ENCODE measurements at places on chromosomes 6 and 20.

GRCh38 chr20:64035933-64036345 lies at the start of gene C20orf204:
Gene C20orf204, plus strand, starts transcription at chr20:64036182. Its CDS starts 142 bp downstream, at chr20:64036324.
- no peak for DNase-seq

DNA sequence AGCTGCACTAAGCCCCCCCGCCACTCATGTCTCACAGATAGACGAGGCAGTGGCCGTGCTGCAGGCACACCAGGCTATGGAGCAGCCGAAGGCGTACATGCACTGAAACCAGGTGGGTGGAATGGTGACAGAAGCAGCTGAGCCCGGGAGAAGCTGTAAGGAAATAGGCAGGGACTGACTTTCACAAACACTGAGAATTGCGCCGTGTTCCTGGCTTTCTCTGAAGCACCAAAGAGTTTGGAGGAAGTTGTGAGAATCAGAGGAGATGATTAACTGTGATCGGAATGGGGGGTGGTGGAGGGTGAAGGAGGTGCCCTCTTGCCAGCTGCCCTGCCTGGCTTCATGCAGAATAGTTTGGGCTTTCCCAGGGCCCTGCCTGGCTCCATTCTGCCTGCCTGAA lies 21.6 kb downstream of the TOMM34 start:
- no peak for DNase-seq

GRCh38 chr6:169709293-169709692 lies 7.4 kb downstream of the C6orf120 start:
- no peak for DNase-seq

DNA sequence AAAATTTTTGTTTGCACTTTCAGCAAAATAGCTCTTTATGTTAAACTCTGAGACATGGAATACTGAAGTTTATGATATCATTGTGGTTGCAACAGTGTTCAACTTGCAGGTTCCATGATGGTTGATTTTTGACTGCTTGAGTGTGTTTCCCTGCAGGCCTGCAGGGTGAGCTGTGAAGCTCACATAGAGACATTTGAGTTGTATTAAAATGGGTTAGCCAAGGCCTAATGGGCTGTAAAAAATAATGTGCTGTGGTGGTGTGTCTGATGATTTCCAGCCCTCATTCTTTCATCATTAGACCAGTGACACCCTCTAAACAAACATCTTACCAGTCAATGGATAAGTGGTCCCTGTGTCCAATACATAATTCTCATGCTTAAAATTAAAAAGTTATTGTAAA lies 321.4 kb downstream of the FARS2 start:
- no peak for DNase-seq

DNA sequence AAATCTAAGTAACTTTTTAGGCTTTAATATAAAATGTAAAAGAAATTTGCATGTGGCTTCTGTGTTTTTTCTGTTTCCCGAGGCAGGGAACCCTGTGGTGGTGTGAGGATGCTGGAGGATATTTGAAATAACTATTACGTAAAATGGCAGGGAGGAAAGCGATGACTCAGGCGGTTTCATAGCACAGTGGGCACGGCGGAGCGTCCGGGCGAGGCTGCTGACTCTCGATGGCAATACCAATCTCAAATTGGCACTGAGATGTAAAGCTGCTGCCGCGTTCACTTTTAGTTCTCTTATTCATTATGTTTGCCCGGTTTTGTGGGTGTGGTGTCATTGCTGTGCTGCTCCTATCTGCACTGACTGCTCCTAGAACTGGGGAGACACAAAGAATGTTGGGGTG lies 254.3 kb downstream of the THBS2 start:
- DNase-seq, result peak; percentile 56

DNA sequence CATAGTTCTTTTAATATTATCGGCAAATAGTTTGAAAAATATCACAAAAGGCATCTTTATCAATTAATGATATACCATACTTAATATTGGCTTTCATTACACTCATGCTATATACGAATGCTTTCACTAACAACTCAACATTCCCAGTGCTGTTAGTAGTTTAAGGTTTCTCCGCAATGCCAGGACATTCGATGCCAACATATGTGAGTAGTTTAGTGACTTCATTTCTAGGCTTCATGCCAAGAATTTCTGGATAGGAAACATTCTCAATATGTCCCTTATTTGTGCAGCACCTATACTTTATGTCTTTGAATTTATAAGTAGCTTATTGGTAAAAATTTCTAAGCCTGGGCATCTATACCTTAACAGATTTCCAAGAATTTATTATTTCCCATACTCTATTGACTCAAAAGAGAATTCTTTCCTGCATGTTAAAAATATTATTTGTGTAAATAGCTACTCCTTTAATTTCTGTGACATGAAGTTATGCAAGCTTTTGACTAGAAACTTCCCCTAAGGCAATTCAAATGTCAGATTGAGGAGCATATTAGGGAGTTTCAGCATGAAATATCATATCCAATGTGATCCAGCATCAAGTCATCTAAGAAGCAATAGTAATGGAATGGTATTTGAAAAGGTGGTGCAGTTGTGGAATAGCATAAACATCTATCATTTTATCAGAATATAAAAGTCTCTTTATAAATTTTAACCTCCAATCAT lies 236.0 kb upstream of the STXBP5 start:
- DNase-seq, result peak; percentile 16

- no peak for DNase-seq
Observed at GRCh38 chr6:61989616-61990015, 296.4 kb downstream of the KHDRBS2 start.

DNA sequence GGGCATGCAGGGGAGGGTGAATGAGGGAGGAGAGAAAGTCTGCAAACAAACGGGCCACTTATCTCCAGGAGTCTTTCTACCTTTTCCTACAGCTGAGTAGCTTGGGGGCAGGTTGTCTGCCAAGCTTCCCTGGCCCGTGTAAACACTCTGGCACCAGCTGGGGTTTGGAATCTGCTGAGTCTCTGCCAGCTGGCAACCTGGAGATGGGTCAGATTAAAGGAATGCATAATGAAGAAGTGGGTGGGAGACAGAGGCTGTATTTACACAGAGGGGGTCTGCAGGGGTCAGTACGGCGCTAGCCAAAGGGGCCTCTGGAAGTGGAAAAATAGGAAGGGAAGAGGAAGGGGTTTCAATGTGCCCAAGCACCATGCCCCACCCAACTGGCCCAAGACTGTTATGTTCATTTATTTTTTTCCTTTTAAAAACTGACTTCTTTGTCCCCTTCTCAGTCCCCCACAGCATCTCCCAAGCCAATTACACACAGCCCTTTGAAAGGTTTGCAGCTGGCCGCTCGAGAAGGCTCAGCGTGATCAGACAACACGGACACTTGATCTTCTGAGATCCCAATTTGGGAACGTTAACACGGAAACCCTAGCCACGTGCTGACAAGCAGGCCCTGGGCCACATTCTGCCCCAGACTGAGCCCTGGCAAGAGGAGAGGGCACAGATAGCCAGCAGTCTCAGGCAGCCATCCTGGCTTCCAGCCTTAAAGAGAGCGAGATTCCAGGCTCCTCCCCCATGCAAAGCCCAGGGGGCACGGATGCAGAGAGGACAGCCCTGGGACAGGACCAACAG lies 25.2 kb downstream of the TRAM2 start:
- peak; percentile 56 for DNase-seq

DNA sequence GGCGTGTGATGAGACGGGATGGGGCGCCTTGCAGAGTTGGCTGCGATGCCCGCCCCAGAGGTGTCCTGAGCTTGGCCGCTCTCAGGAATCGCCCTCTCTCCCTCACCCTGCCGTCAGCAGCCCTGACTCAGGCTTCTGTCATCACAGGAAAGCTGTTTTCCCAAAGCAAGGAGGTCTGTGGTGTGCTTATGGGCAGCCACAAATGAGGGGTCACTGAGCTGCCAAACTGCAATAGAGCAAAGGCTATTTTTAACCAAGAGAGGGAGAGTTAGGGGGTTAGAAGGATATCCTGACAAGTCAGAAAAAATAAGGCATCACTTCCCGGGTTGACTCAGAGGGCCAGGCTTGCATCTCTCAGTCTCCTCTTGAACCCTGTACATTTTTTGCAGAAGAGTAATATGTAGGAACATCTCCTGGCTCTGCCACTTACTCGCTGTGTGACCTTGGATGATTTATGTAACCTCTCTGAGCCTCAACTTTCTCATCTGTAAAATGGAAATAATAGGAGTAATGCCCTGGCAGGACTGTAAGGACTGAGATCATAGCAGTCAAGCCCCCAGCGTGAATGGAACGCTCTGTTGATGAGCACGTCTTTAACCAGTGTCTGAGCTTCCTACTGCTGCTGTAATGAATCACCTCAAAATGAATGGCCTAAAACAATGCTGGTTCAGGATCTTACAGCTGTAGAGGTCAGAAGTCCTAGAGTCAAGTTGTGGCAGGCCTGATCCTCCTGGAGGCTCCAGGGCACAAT lies 181.9 kb downstream of the NFATC2 start:
- peak; percentile 61 for DNase-seq

GRCh38 chr6:53579338-53579737 lies 34.4 kb upstream of the GCLC start:
- DNase-seq, result no peak

- DNase-seq, result no peak
Observed at GRCh38 chr20:64130876-64131275, 23.5 kb upstream of the NPBWR2 start.

- no peak for DNase-seq
Observed at GRCh38 chr20:21175433-21175832, 49.6 kb downstream of the KIZ start.

DNA sequence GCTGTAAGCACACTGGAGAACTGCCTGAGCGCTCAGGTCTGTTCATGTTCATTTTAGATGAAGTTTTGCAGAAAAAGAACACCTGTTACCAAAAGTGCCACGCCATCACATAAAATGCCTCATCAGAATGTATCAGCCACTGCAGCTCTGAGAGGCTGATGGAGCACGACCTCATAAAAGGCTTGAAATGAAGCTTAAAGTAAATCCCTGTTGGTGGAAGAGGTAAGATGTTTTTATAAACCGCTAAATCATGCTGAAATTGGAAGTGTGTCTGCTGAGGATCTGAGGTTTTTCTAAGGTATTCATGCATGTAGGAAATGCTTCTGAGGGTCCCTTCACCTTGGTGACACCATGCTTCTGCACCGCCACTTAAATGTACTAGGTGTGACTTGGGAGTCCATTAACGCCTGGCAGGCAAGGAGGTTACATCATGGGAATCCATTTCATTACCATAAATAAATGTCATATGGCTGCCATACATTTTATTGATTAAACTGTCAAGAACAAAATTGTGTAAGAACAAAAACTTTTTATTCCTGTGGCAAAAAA lies 363.1 kb upstream of the AGPAT4 start:
- DNase-seq, result no peak

DNA sequence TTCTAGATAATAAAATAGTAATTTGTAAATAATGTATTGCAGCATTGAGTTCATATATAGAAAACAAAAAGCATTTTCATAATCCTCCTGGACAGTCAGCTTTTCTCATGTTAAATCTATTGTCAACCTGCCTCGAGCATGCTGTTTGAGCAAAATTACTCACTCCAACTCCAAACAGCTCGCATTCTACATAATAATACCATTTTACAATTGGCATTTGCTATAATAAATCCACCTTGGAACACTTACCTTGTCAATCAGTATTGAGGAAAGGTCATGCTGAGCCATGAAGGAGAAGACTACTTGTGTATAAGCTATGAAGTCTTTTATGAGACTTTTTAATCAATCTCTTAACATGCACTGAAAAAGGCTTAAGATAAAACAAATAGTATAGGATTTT lies 682.6 kb downstream of the CBLN4 start:
- DNase-seq, result no peak

GRCh38 chr6:137917551-137918325 lies 50.7 kb downstream of the TNFAIP3 start:
- DNase-seq, result no peak

- no peak for DNase-seq
Observed at GRCh38 chr20:21323640-21324039, 20.5 kb downstream of the XRN2 start.

DNA sequence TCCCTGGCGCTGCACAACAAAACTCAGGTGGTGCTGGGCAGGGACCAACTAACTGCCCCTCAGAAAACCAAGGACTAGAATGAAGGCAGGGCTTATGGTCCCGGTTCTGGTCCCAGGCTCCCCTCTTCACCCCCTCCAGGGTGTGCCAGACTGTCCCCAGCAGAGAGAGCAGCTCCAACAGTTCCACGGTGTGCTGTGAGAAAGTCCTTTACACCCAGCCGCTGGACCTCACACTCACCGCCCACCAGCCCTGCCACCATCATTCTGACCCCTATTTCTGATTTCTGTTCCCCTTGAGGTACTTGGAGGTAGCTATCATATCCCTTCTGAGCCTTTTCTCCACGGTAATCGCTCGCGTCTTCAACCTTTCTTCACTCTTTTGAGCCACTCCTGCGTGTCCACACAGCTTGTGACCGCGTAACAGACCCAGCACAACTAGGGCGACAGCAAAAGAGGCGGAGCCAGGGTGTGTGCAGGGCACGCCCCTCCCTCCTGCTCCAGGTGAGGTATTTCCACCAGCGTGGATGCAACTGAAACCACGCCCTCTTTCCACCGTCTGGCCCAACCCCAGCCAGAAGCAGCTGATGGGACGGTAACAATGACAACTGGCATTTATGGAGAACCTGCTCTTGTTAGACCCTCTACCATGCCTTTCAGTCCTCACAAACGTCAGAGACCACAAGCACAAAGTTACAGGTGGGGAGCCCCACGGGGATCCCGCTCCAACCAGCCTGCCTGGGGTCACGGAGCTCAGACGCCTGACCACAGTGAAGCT lies 2.3 kb downstream of the PXDC1 start:
- no peak for DNase-seq

- no peak for DNase-seq
Observed at GRCh38 chr6:163010145-163010544, 282.4 kb downstream of the PACRG start.

GRCh38 chr6:3669916-3670315 lies 81.6 kb downstream of the PXDC1 start:
- no peak for DNase-seq

- DNase-seq, result no peak
Observed at GRCh38 chr20:37533154-37533715, 5.6 kb upstream of the BLCAP start.

GRCh38 chr20:51678026-51678697 lies 90.0 kb downstream of the ATP9A start:
- DNase-seq, result no peak

DNA sequence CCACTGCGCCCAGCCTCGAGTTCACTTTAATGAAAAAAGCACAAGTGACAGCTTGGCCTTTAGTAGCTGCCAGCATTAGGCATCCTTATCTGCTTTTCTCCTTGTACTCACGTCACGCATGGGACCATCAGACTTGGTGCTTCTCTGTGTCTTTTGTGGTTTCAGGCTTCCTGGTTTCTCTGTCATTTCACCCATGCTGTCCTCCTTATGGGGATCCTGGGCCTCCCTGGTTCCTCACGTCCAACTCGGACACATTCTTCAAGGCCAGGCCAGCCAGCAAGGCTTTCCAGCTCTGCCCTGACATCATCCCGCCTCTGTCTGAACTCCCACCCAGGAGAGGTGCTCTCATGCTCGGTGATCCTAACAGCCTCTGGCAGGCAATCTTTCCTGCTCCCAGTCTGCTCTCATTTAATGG lies 83.2 kb downstream of the TIAM2 start:
- DNase-seq, result no peak
